Cerebellar nuclear complex (tissue), 1 donor: ENCODE measurements at places on chromosomes 13 and 19.

- no peak for DNase-seq
These were observed 159.9 kb downstream of the USP12 start for GRCh38 chr13:27011661-27012060.

DNA sequence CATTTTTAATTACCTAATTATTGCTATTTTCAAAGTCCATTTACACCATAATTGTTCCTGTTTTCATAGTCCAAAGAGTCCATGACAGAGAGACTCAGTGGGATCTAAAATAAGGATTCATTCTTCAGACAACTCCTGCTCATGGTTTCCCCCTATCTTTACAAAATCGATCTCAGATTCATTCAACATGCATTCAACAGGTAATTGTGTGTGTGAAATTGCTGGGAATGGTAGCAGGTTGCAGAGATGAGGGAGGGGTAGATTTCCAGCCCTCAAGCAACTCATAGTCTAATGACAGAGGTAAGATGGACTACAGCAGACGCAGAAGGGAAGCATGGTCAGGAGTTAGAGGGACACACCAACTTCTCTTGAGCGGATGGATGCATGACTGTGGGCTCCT, 138.1 kb downstream of the TSHZ3 start:
- no peak for DNase-seq

- no peak for DNase-seq
These were observed 290.8 kb downstream of the FOXO1 start for GRCh38 chr13:40375489-40376171.

DNA sequence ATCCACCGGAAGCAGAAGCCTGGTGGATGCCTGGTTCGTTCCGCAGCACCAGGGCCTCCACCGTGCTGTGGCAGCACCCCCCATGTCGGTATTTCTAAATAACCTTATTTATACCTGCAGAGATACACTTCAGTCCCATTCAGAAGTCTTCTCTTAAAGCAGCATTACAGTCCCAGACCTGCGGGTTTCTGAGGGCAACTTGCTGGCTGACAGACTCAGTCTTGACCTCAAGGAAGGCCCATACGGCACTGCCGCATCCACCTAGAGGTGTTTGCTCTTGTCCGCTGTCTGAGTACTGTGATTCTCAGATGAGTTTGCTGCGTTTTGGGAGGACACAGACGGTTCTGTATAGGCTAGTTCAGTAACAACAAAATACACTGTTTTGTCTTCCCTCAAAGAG, 16.9 kb upstream of the TEX29 start:
- no peak for DNase-seq

GRCh38 chr13:108621462-108621861, 7.9 kb upstream of the MYO16 start:
- no peak for DNase-seq

GRCh38 chr13:94269557-94269956, 209.9 kb downstream of the DCT start:
- DNase-seq, result no peak

- no peak for DNase-seq
These were observed 8.8 kb downstream of the ALOX5AP start for GRCh38 chr13:30744056-30744680.

GRCh38 chr19:43499042-43499441, 5.5 kb downstream of the PHLDB3 start:
- DNase-seq, result no peak

- DNase-seq, result no peak
These were observed 26.7 kb upstream of the TMEM255B start for GRCh38 chr13:113732176-113732960.

- no peak for DNase-seq
These were observed 20.6 kb upstream of the OLFM2 start for GRCh38 chr19:9956956-9957355.

- DNase-seq, result no peak
These were observed 20.0 kb upstream of the LGALS14 start for GRCh38 chr19:39684267-39684666.

DNA sequence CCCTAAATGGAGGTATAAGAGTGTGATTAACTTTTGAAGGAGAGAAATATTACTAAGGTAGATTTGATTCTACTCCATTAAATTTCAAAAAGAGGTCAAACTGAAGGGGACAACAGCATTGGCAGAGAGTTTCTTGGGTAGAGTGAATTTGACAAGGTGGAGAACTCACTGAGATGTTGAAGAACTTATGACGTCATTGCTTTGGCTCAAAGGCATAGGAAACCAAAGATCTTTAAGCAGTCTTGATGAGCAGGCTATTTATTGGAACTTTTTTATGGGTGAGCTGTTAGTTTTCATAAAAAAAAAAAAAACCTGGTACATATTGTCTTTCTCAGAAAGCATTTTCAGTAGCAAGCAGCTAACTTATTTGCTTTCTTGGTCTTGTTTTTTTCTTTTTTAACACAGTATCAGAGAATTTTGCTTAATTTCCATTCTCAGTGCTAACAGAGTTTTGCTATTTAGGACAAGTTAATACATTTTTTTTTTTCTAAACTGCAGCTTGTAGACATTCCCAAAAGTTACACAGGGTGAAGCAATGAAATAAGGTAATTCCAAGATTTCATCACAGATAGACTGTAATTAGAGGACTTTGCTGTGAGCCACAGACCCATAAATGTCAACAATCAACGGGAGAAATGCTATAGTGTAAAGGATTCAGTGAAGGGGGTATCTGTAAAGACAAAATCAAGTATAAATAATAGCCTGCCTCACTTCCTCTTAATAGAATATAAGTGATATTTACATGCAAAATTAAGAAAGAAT, 412.2 kb upstream of the KLHL1 start:
- DNase-seq, result no peak

- DNase-seq, result no peak
These were observed 34.4 kb upstream of the OXGR1 start for GRCh38 chr13:97028441-97029299.

DNA sequence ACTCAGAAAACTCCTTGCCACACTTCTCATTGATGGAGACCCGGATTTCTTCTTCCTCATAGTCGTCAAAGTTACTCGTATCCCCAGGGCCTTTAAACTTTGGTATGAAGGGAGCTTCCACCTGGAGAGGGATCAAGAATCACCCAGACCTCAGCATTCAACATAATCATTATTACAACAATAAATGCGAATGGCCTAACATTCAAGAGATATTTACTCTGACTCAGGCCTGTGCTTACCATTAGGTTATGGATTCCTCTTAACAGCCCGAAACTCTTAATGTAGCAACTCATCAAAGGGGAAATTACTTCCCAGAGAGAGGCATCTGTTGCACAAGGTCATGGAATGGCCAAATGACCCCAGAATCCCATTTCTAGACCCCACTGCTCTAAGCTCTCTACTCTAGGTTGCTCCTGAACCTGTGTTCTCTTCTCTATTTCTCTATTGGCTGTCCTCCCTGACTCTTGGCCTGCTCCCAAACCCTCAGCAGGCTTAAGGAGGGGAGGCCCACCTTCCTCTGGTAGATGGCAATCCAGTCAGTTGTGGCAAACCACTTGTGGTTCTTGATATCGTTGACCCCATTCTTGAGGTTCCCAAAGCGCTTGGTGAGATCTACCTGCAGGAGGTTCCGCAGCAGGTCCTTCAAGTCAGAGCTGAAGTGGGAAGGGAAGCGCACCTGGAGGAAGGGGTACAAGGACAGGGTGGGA, 2.7 kb upstream of the SAMD1 start:
- no peak for DNase-seq

GRCh38 chr13:32209652-32210051, 105.5 kb downstream of the ZAR1L start:
- DNase-seq, result no peak

DNA sequence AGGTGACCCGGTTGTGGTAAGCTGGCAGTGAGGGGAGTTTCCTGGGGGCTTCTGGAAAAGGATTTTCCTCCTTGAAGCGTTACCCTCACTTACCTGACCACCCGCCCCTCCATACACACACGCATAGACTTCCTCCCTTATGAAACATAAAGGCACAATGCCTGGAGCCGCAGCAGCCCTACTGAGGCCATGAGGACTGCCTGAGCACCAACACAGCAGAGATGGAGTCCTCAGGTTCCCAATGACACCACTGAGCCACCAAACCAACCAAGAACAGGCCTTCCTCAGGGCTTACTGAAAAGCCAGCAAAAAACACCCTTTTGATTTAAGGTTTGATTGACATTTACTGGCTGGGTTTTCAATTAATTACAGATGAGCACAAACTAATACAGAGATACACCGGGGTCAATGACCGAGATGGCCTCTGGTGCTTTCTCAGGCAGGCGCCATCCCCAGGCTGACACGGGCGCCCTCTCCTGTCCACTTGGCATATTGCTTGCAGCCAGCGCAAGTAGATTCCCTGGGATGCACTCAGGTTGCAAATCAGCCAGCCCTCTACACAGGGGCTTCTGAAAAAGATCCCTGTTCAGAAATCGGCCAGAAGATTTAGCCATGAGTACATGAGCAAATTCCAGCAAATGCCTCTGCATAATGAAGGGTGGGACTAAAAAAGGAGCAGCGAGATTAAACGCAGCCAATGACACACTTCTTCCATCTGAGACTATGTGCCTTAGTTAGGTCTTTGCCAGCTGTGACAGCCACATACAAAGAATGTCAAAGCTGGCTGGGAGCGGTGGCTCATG, 14.8 kb downstream of the OPA3 start:
- no peak for DNase-seq

- DNase-seq, result no peak
These were observed 915.9 kb downstream of the UQCRFS1 start for GRCh38 chr19:28297036-28297435.

DNA sequence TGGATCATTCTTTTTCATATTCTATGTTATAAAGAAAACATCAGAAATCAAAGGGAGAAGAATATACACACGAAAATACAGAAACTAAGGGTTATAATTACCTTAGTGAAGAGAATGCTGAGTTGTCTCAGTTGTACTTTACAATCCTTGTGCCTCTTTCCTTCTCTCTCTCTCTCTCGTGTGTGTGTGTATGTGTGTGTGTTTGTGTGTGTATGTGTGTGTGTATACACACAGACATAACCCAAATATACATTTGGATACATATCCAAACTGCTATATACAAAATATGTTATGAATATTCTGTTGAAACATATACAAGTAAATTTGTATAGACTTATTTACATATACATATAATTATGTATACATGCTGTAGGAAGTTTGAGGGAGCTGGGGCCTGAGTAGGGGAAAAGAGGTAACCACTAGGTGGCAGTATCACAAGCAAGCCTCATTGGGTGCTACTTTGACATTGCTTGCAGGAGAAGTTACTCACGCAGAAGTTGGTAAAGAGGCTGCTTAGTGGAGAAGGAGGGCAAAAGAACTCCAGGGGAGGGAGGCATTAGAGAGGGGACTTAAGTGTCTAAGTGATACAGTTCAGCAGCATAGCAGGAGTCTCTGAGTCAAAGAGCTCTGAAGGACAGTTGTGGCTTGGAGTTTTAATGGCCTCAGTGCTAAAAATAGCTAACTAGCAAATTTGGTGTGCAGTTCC, 465.1 kb upstream of the PCDH20 start:
- no peak for DNase-seq

DNA sequence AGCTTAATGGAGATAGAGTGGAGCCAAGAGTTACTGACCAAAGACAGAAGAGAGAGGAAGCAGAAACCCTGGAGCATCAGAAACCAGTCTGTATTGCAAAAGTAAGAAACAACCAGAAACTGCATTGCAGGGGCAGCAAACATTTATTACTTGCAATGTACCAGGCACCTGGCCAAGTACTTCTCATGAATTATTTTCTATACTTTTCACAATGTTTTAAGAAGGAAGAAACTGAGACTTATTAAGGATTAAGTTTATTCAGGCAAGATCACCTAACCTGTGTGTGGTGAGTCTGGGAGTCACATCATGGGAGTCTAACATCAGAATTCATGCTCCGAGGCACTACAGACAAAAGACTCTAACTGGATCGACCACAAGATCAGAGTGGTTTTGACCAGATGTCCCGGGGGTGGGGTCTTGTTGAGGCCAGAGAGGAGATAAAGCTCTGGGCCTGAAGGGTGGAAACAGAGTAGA, 47.4 kb downstream of the TNFRSF19 start:
- no peak for DNase-seq

GRCh38 chr13:54599413-54599812, 1570.8 kb downstream of the OLFM4 start:
- no peak for DNase-seq

GRCh38 chr19:19525611-19526380, 2.9 kb upstream of the YJEFN3 start:
- DNase-seq, result no peak

GRCh38 chr13:94827566-94827965, 115.2 kb upstream of the SOX21 start:
- no peak for DNase-seq

- DNase-seq, result no peak
These were observed 100.6 kb upstream of the FRY start for GRCh38 chr13:31930901-31931522.

- DNase-seq, result no peak
These were observed 273.2 kb downstream of the MYO16 start for GRCh38 chr13:108902405-108903155.

DNA sequence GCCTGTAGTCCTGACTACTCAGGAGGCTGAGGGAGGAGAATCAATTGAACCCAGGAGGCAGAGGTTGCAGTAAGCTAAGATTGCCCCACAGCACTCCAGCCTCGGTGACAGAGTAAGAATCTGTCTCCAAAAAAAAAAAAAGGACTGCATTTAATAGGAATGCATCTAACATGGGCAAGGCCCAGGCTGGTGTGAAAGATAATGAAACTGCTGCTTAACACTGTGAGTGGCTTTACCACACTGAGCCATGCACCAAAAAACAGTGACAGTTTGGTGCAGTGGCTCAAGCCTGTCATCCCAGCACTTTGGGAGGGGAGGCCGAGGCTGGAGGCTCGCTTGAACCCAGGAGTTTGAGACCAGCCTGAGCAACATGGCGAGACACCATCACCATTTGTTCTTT, 8.6 kb downstream of the GTF2F1 start:
- DNase-seq, result no peak

DNA sequence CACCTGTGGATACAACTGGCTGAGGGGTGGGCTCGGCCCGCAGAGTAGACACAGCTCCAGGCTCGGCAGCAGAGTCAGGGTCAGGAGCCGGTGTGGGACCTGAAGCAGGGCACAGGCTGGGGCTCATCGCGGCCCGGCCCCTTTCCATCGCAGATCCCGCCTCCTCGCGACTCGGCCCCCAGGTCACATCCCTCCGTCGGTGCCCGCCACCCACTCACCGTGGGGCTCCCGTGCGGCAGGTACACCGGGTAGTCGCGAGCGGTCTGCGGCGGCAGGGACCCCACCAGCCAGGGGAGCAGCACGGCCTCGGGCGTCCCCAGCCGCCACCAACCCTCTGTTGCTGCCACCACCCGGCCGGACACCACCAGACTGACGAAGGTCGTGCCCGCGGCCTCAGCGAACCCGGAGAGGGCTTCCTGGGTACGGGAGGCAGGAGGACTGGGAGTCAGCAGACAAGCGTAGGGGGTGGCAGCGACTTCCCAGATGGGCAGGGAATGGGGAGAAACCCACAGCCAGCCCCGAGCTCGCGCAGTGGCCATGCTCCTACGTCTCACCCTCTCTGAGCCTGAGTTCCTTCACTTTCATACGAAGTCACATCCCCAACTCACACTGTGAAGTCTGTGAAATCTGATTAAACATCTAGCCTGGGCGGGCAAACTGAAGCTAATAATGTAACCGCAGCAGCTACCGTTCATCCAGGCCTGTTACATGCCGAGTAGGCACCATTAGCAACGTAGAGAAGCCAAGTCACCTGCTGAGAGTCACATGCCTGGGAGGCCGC, 3.7 kb downstream of the FUZ start:
- peak; percentile 14 for DNase-seq
